ENCODE measurements at places on chromosomes 12 and 14.

- no peak for DNase-seq
These were observed 547.3 kb downstream of the BCL11B start for GRCh38 chr14:98724734-98725133.

DNA sequence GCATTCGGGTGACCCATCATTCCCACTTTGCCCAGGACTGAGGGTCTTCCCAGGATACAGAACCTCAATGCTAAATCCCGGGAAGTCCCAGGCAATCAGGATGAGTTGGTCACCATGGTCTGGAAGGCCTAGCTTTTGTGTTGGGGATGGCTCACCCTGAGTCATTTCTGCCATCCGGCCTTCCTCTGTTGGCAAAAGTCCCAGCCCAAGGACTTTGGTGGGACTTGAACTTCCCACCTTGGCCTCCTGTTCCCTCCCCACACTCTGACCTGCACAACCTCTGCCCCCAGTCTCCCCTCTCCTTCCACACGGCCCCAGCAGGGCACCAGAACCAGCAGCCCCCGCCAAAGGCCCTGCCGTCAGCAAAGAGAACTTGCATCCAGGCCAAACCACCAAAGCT, 24.6 kb upstream of the NCOR2 start:
- no peak for DNase-seq

- DNase-seq: no peak
These were observed 570 bp downstream of the DMAC2L start for GRCh38 chr14:50312734-50313054.

DNA sequence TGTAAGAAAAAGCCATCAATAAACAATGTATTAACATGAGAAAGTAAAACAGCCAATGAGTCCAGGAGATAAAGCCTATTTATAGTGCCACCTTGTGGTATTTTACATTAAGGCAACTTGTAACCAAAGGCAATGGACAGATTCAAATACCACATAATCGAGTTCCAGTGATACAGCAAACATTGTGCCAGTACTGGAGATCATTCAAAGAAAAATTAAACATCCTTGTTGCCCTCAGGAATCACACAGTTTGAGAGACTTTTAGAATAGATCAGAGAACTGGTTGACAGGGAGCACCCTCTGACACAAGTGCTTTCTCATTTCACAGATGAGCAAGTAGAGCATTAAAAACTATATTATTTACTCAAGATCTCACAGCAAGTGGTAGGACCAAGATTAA, 98.1 kb downstream of the DDHD1 start:
- DNase-seq: no peak

DNA sequence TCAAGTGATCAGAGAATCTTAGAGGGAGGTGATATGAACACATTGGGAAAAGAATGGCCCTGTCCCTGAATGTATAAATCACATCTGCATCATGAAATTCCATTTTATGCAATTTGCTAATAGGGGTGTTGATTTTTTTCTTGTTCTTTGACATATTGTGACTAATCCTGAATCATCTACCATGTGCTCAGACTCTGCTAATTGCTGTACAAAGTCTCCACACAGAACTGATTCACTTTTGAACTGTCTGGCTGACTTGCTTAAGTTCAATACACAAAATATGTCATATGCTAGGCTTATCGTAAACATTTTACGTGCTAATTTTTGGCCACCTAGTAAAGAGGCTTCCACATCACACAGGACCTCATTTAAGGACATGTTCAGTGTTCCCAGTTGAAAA, 2.6 kb downstream of the TMEM132D start:
- DNase-seq: no peak

- no peak for DNase-seq
These were observed 49.9 kb downstream of the OTX2 start for GRCh38 chr14:56760164-56760914.

DNA sequence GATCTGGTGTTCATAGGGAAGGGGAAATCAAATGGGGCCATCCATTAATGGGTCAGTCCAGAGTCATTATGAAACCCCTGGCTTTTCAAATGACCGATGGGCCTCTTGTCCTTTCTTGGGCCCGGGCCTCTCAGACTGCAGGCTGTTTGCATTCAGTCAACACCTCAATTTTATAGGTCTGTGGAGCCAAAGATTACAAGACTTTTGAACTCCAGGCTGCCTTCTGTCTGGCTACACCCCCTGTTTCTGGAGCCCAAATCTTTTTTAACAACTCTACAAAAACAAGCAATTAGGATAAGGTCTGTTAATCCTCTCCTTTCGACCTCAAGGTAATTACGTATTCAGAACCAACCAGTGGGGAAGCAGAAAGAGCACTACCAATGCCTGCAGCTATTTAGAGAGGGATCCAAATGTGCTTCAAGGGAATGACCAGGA, 35.6 kb downstream of the DUSP6 start:
- no peak for DNase-seq

DNA sequence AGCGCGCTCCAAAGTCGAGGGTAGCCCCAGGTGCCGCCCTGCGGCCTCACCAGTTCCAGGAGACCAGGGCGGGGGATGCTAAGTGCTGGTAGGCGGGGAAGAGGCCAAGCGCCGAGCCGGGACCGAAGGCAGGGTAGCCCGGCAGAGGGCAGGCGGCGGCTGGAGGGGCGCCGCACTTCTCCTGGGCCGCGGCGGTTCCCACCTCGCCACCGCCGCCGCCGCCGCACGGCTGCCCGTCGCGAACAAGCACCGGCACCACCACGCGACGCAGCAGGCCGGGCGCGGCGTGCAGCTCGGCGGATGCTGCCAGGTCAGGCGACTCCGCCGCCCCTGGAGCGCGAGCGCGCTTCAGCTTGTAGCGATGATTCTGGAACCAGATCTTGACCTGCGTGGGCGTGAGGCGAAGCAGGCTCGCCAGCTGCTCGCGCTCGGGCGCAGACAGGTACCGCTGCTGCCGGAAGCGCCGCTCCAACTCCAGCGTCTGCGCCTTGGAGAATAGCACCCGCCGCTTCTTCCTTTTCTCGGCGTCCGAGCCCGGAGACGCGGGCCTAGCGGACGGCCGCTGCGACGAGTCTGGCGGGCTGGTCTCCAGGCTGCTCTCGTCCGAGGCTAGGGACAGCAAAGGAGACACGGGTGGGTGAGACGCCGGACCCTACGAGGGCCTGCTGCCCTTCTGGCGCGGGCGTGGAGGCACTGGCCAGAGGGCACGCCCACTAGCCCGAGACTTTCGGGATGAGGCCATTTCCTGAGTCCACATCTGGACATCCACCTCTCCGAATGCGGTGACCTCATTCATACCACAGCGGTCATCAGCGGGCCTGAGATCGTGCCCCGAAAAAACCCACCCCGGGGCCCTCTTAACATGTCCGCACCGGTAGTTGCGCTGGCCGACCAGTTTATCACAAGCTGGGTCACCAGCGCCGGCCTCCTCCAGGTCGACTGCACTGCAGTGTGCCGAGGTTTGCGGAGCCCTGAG, 1.3 kb downstream of the NKX2-8 start:
- DNase-seq: no peak

GRCh38 chr14:101551729-101552595, 9.3 kb upstream of the DIO3 start:
- no peak for DNase-seq

GRCh38 chr14:63295231-63295685, 23.5 kb downstream of the GPHB5 start:
- no peak for DNase-seq

DNA sequence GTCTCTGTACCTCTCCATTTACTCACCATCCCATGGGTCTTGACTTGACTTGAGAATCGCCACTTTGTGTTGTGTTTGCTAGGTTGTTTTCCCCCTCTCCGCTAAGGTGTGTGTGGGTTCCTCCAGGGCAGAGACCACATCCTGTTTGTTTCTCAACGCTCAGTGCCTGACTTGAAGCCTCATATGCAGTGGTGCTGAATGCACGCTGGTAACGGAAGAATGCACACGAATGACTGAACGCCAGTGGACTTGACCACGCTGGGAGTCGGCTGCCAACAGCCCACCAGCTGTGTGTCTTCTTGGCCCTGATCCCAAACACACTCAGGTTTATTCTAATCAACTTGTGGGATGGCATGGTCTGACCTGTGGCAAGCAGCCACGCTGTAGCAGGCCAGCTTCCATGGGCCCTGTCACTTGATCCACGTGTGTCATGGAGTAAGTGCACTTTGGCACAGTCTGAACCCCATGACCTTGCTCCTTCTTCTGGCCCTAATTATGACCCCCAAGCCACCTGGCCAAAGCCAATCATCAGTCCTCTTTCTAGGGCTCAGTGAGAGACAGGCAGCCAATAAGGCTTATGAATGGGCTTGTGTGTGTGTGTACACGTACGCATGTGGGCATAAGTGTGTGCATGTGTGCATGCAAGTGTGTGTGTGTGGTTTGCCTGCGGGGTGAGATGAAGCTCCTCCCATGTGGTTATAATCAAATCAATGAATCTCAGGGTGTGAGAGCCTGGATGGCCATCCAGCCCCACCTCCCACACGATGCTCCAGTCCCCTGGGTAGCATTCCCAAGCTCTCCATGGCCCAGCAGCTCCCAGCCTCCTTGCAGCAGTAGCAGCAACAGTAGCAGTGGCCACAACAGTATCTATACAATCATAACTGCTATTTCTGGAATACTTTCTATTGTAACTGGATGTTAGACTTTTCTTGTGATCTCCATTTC, 6.4 kb upstream of the TC2N start:
- DNase-seq: peak; percentile 54

DNA sequence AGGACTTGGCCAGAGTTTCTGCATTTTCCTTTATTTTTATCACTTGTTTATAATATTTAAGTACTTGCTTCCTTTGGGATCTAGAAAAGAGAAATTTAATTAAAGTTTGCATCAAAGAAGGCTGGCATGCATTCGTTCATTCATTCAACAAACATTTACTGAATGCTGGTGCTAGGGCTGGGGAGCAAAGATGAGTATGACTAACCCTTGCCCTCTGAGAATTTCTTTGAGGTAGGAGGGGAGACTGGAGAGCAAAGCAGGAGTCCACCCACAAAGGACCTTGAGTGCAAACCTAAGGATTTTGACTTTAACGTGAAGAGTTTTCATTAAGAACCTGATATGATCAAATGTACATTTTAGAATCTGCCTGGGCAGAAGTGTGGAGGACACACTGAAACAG, 16.1 kb upstream of the NT5DC3 start:
- DNase-seq: no peak

- no peak for DNase-seq
These were observed 41.3 kb upstream of the TESC start for GRCh38 chr12:117140397-117141096.

GRCh38 chr14:52856139-52856538, 64.7 kb upstream of the GNPNAT1 start:
- DNase-seq: no peak

GRCh38 chr12:128055567-128055966, 211.4 kb upstream of the TMEM132C start:
- no peak for DNase-seq

DNA sequence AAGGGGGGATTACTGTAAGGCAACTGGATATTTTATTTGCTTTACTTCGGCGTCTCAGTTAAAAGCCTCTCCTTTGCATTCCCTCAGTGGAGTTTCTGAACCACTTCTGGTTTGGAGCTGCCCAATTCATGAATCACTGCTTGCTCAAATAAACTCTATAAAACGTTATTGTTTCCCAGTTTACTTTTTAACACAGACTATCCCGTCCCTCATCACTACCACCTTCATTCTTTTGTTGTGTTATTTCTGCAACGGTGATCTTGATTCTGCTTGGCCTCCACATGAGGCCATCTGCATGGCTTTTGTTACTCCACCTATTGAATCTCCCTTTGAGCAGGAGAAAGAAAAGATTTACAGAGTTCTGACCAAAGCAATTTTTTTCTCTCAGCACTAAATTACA, 104.0 kb upstream of the PLEKHA5 start:
- DNase-seq: no peak

GRCh38 chr12:42915426-42915825, 325.9 kb upstream of the PRICKLE1 start:
- no peak for DNase-seq

All from activated T-cell treated with anti-CD3 and anti-CD28 coated beads, Interleukin-2, amount 50 U/mL, for 4 hours (primary cell).